ENCODE measurements at places on chromosomes 2 and 18. TPM values are rescaled to one million over a fixed set of nuclear protein-coding genes. Genes with fewer than 3 reads are reported as not detected.

The CHN1 gene
- total RNA-seq, result 16.5 TPM

DNA sequence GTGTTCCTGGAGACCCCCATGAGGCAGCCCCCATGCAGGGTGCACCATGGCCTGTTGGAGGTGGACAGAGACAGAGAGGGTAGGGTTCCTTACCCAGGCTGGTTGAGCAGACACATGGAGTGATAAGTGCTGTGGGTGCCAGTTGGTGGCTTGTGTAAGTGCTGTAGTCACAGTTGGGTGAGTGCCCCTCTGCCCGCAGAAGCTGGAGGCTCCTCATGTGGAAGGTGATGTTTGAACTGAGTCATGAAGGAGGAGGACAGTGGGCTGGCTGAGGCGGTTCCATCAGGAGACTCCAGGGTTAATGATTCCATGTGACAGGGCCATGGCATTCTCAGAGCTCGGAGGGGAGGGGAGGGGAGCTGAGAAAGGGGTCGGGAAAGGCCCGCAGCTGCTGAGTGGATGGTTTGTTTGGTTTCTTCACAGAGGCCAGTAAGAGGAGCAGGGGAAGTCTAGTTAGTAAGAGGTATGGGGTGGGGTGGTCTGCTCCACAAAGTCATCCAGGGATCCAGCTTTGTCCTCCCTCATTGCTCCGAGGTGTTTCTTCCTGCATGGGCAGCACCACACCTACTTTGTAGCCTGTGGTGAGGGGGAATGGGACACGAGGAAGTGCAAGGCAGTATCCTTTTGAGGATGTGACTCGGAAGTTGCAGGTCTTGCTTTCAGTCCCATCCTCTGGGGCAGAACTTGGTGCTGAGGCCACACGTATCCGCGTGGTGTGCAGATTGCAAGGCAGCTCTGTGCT is 13.6 kb downstream of the IMPA2 start:
- H3K4me3 ChIP-seq, result peak overlapping the region; percentile 25
- peaks cover 20% of the 10 kb centered on the region for H3K4me1 ChIP-seq
- no peaks in the 10 kb centered on the region for H3K36me3 ChIP-seq
- no peak overlapping the region for H3K27ac ChIP-seq
- H3K27me3 ChIP-seq, result no peaks in the 10 kb centered on the region
- no peak for DNase-seq

GRCh38 chr2:61705625-61706024 is 148.2 kb downstream of the FAM161A start:
- no peaks in the 10 kb centered on the region for H3K27me3 ChIP-seq
- H3K4me1 ChIP-seq, result peaks cover 5% of the 10 kb centered on the region
- H3K36me3 ChIP-seq, result no peaks in the 10 kb centered on the region
- DNase-seq, result no peak
- H3K4me3 ChIP-seq, result no peak overlapping the region

DNA sequence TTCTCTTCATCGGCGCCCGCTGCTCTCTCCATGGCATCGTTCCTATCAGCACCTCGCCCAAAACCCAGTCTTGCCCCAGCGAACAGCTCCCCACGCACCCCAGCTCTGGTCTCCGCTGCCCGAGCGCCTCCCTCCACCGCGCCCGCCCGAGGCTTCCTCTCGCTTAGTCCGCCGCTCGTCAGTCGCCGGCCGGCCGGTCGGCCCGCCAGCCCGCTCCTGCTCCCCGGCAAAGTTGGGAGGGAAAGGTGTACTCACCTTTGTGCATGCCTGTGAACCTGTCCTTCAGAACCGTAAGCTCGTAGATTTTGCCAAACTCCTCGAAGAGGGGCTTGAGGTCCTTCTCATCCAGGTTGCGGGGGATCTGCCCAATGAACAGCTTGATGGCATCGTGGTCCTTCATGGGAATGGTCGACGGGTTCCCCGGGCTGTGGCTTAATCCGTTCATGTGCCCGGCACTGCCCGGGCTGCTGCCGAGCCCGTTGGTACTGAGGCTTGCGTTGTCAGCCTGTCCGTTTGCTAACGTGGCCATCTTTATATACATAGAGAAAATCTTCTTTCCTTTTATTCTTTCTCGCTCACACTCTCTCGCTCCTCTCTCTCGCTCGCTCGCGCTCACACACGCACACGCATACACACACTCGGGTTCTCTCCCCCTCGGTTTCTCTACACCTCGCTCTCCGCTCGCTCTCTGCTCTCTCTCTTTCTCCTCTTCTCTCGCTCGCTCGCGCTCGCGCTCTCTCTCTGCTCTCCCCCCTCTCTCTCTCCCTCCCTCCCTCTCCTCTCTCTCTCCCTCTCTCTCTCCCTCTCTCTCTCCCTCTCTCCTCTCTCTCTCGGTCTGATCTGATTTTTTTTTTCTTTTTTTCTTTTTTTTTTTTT is at the start of gene CELF4:
TSS of gene CELF4 (minus strand) at position 698 of the 876 bp plus-strand sequence.
- peaks cover 7% of the 10 kb centered on the region for H3K4me1 ChIP-seq
- no peak within 1 kb of the TSS for H3K27ac ChIP-seq
- no peaks in the 10 kb centered on the region for H3K36me3 ChIP-seq

The RAB10 gene
- 41.2 TPM for total RNA-seq

- H3K27me3 ChIP-seq, result no peaks in the 10 kb centered on the region
- DNase-seq, result no peak
- H3K4me3 ChIP-seq, result no peak overlapping the region
- no peaks in the 10 kb centered on the region for H3K36me3 ChIP-seq
- H3K4me1 ChIP-seq, result no peaks in the 10 kb centered on the region
Measured at GRCh38 chr2:139237023-139237422, 456.8 kb upstream of the NXPH2 start.

Measured in T-helper 17 cell (primary cell).